ENCODE measurements at places on chromosomes 2 and 18.

DNA sequence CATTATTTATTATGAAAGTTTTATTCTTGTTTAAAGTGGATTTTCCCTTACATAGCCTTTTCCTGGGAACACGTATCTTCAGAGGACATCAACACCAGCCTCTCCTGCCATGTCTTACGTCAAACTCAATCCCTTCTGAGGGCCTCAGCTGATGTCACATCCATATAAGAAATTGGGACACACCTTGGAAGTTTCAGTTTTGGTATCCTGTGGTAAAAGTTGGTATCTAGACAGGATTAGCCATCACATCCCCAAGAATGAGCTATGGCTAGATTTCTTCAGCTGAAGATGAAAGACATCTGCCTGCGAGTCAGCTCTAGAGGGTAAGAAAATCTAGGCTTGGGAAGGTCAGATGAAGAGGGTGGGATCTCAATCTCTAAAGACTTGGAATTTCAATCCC lies 75.8 kb upstream of the ZNF516 start:
- no peak for DNase-seq

- no peak for DNase-seq
Observed at GRCh38 chr2:24912986-24913385, 7.1 kb downstream of the ADCY3 start.

- DNase-seq = no peak
Observed at GRCh38 chr2:105032476-105032875, 5.4 kb upstream of the MRPS9 start.

DNA sequence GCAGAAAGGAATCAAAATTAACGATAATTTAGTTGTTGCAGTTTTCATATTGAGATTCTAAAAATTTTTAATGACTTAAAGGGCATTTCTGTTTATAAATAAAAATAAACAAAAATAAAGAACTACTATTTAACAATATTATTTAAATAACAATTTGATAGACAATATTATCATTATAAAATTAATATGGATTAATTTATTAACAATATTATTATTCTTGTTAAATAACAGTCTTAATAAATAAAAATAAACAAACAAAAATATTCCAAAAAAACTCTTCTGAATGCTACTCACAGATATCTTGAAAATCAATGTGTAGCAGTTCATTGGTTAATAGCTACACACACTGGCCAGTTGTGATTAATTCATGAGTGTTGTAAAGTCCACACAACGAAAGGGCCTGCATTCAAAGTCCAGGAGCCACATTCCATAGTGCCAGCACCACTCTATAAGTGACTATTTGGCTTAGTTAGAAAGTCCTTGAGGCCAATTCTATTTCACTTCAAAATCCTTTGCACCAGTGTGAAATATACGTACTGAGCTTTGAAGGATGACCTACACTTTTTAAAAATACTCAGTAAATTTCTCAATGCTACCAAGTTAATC lies 117.1 kb downstream of the ZNF521 start:
- DNase-seq = no peak

DNA sequence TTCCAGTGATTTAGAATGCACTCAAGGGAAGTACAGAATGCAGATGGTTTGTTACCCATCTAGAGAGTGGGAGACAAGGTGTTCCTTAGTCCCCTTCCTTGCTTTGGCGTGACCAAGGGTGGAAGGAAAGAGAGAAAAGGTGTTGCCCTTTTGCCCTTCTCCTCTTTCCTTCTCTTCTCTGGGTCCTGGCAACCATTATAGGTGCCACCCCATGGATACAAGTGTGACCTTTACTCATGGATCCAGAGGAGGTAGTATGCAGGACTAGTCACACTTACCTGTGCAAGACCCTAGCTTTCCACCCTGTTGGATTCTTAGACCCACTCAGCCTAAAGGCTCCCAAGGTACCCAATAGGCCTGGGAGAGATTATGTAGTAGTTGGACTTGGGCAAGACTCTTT lies 11.6 kb upstream of the RBFA start:
- no peak for DNase-seq

DNA sequence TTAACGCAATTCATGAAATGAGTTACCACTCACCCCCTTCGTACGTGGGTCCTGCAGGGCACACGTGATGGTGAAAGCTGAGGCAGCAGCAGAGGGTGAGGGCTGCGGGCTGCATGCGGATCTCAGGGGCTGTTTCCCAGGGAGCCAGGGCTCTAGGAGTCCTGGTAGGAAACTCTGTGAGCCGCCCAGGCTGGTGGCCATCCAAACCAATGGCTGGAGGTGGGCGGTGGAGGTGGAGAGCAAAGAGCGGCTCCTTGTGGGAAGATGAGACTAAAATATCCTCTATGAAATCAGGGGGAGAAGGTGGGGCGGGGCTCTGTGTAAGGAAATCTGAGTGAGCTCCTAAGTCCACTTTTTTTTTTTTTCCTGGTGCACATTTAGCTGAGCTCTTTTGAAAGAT lies 120.1 kb upstream of the SLC1A4 start:
- no peak for DNase-seq
